Suppressor macrophage (primary cell): ENCODE measurements at places on chromosomes 6 and 20.

DNA sequence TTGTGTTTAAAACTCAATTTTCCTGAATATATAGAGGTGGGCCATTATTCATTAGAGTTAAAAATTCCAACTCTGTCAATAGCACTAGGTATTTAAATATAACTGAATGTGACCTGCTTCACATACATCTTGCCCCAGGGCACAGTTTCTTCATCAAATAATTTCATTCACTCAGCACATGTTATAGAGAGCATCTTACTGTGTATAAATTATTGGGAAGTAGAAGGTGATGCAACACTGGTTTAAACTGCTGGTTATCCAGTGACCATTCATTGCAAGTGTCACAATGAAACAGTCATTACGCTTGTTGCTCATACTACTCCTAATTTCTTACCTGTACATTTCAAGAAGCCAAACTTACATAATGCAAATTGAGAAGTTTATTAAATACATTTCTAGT lies 93.4 kb downstream of the KHDRBS2 start:
- DNase-seq = no peak

GRCh38 chr20:61932711-61933480 lies 132.8 kb downstream of the TAF4 start:
- DNase-seq = no peak

DNA sequence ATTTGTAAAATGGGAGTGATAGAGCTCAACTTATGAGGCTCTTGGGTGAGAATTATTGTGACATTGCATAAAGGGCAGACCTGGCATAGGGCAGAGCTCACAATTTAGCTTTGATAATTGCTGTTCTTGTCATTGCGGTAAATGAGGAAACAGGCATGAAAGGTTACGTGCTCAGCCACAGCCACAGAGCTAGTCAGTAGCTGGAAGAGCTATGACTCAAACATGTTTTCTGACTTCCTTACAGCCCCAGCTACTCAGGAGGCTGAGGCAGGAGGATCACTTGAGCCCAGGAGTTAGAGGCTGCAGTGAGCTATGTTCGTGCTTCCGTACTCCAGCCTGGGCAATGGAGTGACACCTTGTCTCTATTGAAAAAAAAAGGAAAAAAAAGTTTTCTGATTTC lies 3.5 kb upstream of the GHRH start:
- peak; percentile 81 for DNase-seq

DNA sequence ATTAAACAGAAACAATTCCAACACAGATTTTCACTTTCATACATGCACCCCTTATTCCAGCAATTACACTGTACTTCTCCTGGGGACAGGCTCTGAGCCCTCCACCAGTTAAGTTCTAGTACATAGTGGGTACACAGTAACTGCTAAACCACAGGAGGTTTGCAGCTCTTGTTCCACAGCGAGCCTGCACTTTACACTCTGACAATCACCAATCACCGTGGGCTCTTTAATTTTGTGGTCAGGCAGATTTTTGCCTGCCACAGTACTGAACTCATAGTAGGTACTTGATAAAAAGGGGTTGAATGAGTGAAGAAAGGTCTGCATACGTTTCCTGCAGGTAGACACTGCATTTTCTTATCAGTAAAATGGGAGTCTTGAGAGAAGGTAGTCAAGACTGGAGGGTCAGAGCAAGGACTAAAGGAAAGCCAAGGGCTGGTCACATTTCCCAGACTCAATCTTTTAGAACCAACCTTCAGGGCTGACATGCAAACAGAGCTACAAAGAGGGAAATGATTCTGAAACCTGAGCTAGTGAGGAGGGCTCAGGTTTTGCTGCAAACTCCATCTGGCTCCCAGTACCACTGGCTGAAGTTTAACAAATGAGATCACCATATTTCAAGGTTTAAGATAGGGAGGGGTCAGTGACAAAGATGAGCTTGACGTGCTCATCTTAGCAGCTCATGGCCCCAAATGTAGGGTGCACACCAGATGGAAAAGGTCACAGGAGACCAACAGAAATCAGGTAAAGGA lies 404.6 kb downstream of the BTBD9 start:
- no peak for DNase-seq
